ENCODE measurements at places on chromosomes 3 and 15. TPM values are rescaled to one million over a fixed set of nuclear protein-coding genes. Genes with fewer than 3 reads are reported as not detected.

TGM5 gene
- not detected for total RNA-seq

AADACL2 gene
- total RNA-seq, result not detected

HYAL1 gene
- 2.6 TPM for total RNA-seq

SLC12A1 gene
- not detected for total RNA-seq

DLEC1 gene
- total RNA-seq, result not detected

CDHR4 gene
- total RNA-seq, result not detected

DNA sequence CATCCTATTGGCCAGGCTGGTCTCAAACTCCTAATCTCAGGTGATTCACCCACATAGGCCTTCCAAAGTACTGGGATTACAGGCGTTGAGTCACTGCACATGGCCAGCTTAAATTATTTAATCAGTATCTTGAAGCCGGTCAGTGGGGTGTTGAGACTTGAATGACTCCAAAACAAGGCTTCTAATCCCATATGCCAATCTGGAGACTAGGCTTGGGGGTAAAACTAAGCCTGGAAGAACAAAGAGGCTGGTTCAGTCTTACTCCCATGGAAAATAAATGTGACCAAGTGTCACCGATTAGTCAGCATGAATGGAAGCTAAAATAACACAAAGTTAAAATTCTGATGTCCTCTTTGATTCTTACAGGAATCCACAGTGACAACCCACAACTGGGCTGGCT, 509.1 kb downstream of the FOXP1 start:
- no peak for DNase-seq

DNA sequence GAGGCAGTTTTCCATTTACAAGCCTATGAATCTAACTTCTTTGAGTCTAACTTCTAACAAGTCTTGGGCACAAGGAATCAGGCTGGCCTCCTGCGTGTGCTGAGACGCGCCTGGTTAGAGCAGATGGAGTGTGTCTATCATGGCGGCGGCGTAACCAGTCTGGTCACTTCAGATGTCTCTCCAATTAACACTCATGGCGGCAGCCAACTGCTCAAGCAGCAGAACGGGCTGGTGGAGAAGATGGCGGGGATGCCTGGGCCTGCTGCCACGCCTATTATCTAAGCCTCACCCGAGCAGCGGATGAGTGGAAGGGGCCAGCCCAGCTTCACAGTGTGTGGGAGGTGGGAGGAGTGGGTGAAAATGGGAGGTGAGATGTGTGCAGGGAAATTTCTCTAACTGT, 246.4 kb upstream of the TPRG1 start:
- DNase-seq, result no peak

GRCh38 chr15:68553994-68554720, 24.6 kb upstream of the CORO2B start:
- peak; percentile 69 for DNase-seq

- peak; percentile 56 for DNase-seq
Observed at GRCh38 chr3:108489776-108490175, 20.6 kb downstream of the MYH15 start.

- no peak for DNase-seq
Observed at GRCh38 chr15:41934843-41935242, 37.5 kb downstream of the EHD4 start.

- DNase-seq, result peak; percentile 90
Observed at GRCh38 chr15:25410649-25411048, 28.2 kb downstream of the UBE3A start.

DNA sequence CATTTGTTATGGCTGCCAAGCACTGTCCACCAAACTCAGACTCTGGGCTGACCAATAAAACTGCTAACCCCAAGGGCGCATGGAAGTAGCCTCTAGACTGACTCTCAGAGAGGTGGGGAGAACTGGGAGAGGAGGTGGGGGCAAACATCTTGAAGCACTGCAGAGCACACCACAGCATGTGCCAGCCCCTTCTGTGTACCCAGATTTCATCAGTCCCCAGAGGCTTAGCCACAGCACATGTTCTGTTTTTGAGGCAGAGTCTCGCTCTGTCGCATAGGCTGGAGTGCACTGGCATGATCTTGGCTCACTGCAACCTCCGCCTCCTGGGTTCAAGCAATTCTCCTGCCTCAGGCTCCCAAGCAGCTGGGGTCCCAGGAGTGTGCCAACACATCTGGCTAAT, 119.5 kb upstream of the SPATA12 start:
- no peak for DNase-seq

DNA sequence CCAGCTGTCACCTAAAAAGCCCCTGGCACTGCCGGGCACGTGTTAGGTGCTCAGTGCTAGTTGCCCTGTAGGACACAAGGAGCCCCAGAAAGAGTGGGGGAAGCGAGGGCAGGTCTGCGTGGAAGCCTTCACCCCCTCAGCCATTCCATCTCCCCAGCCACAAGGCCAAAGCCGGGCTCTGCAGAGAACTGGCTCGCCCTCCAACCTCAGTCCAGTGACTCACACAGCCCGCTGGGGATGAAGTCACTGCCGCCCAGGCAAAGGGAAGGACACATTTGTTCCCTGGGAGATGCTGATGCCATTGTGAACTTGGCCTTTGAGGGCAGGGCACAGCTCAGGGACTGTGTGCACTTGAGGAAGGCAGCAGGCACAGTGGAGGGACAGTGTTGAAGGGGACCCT, 48.1 kb downstream of the IQSEC1 start:
- peak; percentile 22 for DNase-seq

- no peak for DNase-seq
Observed at GRCh38 chr15:58694641-58695398, 54.7 kb downstream of the ADAM10 start.

DNA sequence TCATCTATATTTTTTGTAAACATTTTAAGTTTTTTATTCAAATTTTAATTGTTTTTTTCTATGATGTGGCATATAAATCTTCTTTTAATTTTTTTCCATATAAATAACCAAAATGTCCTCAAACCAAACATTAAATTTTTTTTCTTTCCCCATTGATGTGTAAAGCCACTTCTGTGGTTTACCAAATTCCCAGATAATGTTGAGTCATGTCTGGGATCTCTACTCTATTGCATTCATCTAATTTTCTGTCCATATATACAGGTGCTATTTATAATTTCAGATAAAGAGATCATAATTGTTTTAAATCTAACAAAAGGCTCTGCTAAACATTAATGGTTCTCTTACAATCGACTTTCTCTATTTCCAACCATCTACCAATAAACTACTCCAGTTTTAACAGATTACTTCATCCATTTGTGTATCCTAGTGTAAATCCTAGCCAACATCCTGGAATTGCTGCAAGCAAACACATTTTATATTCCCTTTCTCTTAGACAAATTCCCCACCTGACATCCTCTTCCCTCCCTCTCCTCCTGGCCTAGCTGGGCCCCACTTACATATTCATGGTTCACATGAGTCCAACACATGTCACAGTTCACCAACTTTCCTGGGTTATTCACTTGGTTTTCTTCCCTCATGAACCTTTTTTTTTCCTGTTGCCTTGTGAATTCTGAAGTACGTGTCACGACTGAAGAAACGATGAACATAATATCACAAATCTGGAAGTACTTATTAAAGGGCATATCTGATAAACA, 368.0 kb upstream of the AGTR1 start:
- DNase-seq, result no peak

DNA sequence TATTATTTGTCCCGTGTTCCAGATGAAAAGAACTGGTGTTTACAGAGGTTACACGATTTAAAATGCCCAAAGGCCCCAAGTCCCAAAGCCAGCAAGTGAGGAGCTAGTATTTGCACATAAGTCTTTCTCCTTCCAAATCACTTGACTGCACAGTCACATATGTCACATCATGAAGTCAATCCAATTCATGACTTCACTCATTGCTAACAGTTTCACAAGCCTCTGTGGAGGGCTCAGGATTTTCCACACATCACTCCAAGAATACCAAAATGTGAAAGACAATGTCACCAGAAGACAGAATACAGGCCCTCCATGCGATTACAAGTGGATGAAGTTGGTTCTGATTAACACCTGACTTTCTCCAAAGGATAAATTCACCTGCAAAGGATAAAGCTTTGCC, 283.1 kb upstream of the UBE2E2 start:
- DNase-seq, result no peak

GRCh38 chr3:130117933-130118332, 36.3 kb downstream of the ALG1L2 start:
- no peak for DNase-seq

DNA sequence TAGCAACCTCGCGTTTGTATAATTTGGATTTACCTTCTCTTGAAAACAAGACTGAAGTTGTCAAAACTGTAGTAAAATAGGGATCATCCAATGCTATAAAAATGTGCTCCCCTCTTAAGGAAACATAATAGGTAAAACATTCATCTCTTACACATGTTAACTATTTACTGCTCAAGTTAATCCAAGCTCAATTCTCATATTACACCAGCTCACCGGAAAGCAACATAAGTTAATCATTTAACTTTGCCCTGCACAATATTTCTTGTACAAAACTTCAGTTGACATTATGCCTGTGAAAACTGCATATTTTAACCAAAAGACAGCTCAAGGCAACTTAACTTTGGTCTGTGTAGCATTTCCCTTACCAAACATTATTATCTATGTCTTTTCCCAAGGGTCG, 634.2 kb downstream of the NAALADL2 start:
- DNase-seq, result no peak

DNA sequence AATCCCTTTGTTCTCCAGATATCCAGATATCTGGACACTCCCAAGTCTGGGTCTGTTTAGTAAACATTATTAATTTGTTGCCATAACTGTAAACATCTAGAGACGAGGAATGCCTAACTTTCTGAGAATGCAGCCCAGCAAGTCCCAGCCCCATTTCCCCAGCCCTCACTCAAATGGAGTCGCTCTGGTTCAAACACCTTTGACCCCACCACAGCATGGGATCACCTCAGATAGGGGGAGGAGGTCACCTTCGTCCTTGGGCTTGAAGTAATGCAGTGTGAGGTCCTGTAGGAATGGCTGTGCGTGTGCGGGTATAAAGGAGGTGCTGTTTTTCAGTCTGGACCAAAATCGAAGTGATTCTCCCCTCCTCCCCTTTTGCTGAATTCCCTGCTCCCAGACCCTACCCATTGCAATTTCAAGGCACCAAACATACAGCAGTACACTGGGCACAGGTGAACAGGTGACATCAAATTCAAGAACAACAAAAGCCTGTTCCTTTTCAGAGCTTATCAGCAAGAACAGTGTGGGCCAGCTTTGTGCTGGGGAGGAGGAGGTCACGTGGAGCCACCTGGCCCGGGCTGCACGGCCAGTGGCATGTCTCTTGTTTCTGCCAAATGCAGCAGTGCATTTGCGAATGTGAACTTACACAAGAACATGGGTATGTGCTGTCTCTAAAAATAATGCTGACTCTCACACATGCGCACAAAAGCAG, 57.5 kb upstream of the TRPM1 start:
- no peak for DNase-seq

DNA sequence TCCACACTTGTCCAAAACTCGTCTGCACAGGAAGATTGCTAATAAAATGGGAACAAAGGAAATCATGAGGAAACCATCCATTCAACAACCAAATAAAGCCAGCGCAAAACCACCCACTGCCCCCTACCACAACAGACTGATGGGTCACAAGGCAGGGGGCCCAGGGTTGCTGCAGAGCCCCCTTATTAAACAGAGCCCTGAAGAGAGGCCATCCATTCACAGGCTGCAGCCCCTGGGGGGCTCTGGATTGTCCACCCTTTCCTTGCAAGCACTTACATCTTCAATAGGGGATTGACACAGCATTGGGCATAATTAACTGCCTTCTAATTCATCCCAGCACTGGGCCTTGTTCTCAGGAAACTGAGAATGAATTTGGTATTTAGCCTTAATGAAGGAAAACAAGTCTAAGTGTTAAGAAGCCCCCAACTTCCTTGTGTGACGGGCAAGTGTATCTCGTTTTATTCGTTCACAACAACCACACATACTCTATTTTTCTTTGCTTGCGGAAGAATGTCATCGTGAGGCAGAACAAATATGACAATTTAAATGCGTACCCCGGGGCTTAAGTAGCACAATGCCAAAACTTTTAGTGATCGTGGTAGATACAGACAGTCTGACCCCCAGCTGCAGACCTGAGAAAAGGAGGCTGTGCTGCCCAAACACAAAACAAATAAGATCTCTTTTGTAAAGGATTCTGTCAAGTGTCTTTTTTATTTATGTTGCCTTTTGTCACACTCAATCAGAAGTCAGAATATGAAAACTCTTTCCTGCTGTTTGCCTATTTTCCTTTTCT, 144.0 kb downstream of the SEMA6D start:
- no peak for DNase-seq

GRCh38 chr3:58874248-58874741, 175.5 kb downstream of the CFAP20DC start:
- no peak for DNase-seq

- peak; percentile 77 for DNase-seq
Observed at GRCh38 chr3:132343018-132343612, 25.9 kb downstream of the ACP3 start.

- DNase-seq, result peak; percentile 41
Observed at GRCh38 chr15:48915861-48916260, 37.9 kb downstream of the EID1 start.

GRCh38 chr3:186772701-186773417, 10.5 kb upstream of the EIF4A2 start:
- peak; percentile 37 for DNase-seq

- no peak for DNase-seq
Observed at GRCh38 chr15:58407236-58407775, 24.5 kb upstream of the LIPC start.

- DNase-seq, result no peak
Observed at GRCh38 chr3:192731233-192731632, 3.9 kb upstream of the FGF12 start.

DNA sequence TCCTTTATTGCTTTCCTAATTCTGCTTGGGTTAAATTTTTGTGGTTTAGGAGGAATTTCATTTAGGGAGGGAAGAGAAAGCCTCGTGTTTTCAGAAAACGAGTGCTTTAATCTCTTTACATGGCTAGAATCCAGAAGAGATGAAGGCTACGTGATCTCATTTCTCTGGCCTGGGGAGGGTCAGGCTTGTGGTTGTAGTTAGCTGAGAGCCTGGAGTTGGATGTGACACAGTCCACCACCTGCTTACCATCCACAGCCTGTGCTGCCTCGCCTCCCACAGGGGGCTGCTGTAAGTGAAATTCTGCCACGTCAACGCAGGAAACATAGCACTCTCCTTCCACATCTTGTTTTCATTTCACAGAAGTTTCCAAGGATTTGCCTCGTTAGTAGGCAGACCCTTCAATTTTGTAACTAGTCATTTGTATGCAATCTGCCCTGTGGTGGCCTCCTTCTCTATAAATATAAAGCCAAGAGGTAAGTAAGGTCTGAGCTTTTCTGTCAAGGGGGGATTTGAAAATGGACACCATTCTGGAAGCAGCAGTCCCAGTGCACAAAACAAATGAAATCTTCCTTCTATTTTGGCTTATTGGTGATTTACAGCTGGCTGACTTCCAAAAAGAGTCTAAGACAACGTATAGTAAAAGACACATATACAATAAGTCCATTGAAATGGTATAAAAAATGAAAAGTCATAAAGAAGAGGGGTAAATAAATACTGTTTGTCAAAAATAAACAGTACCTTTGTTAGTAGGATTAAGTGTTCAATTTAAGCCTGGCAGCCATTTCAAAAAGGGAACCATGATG, 3.4 kb downstream of the GXYLT2 start:
- peak; percentile 100 for DNase-seq

DNA sequence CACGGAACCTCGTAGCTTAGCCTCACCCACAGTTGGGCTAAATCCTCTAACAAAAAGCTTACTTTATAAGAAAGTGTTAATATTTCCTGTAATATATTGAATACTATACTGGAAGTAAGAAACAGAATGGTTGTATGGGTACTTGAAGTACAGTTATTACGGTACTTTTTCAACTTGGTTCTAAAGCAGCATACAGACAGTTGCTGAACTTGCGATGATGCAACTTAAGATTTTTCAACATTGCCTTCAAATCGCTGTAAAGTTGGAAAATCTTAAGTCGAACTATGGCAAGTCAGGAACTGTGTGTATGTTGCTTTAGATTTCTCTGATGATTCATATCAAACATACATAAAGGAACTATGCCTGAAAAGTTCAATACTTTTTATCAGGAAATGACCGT, 204.4 kb upstream of the C2CD4B start:
- no peak for DNase-seq

Data from fibroblast of villous mesenchyme (primary cell).